ENCODE measurements at places on chromosomes 5 and 9.

DNA sequence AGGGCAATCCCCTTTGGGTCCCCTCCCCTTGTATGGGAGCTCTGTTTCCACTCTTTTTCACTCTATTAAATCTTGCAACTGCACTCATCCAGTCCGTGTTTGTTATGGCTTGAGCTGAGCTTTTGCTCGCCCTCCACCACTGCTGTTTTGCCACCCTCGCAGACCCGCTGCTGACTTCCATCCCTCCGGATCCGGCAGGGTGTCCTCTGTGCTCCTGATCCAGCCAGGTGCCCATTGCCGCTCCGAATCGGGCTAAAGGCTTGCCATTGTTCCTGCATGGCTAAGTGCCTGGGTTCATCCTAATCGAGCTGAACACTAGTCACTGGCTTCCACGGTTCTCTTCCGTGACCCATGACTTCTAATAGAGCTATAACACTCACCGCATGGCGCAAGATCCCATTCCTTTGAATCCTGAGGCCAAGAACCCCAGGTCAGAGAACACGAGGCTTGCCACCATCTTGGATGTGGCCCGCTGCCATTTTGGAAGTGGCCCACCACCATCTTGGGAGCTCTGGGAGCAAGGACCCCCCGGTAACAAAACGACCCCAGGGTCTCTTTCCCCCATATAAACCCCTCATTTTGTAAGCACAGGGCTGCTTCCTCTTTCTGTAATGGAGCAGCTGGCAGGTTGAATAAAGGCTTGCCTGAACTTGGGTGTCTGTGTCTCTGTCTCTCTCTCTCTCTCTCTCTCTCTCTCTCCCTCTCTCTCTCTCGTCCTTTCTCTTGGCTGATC is 1166.2 kb downstream of the TAF11L14 start:
- DNase-seq: peak; percentile 30

GRCh38 chr5:143812085-143812705 is at the start of gene HMHB1:
HMHB1 (plus strand) TSS chr5:143812161.
- no peak for DNase-seq

DNA sequence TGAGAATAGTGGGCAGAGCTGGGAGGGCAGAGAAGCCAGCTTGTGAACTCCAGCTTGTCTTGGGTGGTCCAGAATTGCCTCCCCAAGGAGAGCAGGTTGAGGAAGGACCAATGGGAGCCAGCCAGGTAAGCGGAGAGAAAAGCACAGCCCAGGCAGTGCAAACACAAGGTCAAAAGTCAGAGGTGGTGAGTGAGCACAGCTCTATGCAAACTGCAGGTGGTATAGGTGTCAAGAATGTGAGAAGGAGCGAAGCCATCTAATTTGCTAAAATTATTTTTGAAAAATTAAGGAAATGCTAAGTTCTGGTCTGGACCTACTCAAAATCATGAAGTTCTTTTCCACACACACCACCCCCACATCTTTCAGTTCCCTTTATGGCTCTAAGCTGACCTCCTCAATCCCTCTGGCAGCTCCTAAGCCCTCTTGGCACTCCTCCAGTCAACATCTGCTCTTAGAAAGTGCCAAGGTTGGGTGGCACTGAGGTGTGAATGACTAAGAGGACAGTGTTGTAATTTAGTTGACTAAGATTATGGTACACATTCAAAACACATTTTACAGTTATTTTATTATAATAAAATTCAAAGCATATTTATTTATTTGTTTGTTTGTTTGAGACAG is 6.6 kb upstream of the OTULINL start:
- peak; percentile 83 for DNase-seq

DNA sequence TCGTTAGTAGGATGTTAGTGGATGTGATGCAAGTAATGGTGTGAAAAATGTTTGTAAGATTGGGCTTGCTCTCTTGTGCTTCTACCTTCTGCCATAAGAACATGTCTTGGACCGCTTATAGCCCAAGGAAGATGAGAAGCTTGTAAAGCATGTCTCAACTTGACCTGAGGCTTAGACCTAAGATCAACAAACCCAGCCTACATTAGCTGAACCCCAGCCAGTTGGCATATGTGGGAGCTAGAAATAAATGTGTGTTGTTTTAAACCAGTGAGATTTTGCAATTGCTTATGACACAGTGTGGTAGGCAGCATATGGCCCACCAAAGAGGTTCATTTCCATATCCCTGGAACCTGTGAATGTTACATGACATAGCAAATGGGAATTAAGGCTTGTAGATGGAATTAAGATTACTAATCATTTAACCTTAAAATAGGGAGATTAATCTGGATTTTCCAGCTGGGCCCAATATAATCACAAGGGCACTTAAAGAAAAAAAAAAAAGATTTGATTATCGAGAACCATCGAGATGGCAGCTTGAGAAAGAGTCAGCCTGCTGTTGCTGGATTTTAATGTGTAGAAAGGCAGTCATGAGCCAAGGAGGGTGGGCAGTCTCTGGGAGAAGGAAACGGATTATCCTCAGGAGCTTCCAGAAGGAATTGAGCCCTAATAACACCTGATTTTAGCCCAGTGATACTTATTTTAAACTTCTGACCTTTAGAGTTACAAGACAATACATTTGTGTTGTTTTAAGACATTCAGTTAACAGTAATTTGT is 27.3 kb upstream of the EDIL3 start:
- no peak for DNase-seq

- peak; percentile 84 for DNase-seq
Observed at GRCh38 chr5:14364576-14365472, 216.8 kb upstream of the OTULINL start.

DNA sequence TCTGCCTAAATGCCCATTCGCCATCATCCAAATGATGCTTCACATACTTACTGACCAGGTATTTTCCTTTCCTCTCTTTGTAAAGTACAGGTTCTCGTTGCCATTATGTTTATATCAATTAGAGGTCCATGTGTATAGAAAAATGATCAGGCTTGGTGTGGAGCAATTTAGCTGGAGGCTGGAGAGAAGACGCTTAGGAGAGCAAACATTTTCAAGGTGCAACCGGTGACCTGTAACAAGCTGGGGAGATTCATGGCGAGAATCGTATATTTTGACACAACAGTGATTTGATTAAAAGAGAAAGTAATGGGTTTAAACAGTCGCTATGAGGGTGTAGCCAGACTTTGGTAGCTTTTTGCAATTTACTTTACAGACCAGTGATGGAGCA is 170.9 kb upstream of the TBCA start:
- DNase-seq: no peak

- no peak for DNase-seq
Observed at GRCh38 chr5:149210225-149210624, 61.4 kb upstream of the AFAP1L1 start.

GRCh38 chr5:156120777-156121176 is 206.2 kb upstream of the SGCD start:
- no peak for DNase-seq

DNA sequence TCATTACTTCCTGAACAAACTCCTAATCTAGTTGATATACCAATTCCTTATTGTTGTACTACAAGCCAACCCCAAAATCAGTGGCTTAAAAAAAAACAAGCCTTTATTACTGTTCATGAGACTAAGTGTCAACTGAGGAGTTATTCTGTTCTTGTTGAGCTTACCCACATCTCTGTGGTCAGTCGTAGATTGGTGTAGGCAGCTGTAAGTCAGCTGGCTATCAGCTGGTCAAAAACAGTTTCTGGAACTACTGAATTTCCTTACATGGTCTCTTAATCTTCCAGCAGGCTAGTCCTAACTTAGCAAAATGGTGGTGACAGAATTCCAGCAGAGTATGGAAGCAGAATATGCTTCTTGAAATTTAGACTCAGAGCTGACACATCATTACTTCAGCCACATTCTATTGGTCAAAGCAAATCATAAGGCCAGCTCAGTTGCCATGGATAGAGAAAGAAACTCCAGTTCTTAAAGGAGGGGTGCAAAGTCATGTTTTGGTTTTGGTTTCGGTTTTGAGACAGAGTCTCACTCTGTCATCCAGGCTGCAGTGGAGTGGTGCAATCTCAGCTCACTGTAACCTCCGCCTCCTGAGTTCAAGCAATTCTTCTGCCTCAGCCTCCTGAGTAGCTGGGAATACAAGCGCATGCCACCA is 386.1 kb upstream of the MPDZ start:
- DNase-seq: no peak

GRCh38 chr9:106177216-106177615 is 482.9 kb downstream of the TMEM38B start:
- DNase-seq: no peak

DNA sequence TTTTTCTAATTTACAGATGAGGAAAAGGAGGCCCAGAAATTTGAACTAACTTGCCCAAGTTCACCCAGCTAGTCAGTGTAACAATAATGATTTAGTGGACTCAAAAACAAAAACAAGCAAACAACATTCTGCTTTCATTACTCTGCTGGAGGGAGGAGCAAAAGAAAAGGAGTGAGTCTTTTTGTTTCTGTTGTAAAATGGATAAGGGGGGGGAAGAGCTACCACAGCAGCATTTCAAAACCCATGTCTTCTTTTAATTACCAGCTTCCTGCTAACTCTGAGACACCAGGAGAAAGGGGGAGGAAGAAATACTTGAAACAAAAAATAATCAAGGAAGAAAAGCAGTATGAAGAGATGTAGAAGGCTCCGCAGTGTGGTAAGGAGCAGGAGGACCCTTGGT is 39.2 kb upstream of the EQTN start:
- no peak for DNase-seq

- no peak for DNase-seq
Observed at GRCh38 chr5:104998572-104998971, 1436.0 kb upstream of the NUDT12 start.

DNA sequence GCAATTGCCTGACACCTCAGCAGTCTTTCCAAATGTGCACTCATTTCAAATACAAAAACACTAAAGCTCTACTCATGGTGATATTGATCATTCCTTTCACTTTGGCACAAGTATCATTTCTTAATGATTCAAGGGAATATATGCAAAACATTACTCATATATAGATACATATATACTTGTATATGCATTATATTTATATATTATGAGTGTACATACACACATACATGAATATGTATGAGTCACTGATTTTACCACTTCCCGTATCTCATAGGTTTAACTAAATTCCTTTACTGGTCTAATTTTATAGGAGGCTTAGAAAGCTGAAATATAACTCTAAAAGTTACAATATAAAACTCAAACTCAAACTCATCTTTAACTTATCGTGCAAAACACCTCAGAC is 156.5 kb downstream of the CDH9 start:
- DNase-seq: no peak

- DNase-seq: no peak
Observed at GRCh38 chr5:38621840-38622437, 65.5 kb upstream of the LIFR start.

DNA sequence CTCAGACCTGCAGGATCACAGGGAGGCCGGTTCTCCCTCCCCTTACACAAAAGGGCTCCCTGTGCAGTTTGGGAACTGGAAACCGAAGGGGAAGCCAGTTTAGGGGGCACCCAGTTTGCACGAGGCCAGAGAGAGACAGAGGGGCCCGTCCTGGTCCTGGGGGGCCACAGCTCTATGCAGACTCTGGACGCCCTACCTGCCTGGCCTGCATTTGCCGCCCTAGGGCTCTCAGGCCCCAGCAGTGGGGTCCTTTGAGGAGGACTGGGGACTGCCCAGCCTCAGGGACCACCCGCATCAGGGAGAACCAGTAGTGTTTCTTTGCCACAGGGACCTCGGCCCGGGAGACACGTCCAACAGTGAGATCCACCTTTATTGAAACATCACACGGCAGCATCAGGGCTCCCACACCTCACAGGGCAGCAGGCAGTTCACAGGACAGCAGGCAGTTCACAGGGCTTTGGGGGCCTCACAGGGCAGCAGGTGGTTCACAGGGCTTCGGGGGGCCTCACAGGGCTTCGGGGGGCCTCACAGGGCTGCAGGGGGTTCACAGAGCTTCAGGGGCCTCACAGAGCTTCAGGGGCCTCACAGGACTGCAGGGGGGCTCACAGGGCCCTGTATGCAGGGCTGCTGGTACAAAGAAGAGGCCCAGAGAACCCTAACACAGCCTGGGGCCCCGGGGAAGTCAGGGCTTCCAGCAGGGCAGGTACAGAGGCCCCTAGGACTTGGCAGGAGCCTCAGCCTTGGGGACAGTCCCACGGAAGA is 648 bp upstream of the NSMF start:
- no peak for DNase-seq

- DNase-seq: no peak
Observed at GRCh38 chr9:126836216-126836615, 24.2 kb upstream of the ZBTB34 start.

DNA sequence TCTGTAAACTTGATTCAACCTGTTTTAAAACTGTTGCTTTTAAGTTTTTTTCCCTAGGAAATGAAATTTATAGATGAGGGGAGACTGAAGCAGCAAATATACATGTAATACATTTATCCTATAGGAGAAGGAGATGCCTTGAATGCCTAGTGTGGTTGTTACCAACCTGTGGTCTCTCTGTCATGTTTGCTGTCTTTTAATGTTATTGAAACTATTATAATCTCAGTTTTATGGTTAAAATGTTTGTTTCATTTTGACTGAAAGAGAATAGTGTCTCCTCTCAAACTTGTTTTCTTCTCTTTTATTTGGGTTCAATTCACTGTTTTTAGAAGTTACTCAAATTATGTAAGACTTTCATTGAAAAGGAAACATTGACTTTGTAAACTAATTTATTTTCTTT is 15.8 kb downstream of the MRPL22 start:
- DNase-seq: no peak

GRCh38 chr9:70883056-70883455 is 238.4 kb downstream of the TRPM3 start:
- DNase-seq: no peak

- no peak for DNase-seq
Observed at GRCh38 chr9:122930541-122931225, 629 bp downstream of the ZBTB26 start.

- DNase-seq: no peak
Observed at GRCh38 chr9:83280268-83280667, 217.3 kb upstream of the RASEF start.

DNA sequence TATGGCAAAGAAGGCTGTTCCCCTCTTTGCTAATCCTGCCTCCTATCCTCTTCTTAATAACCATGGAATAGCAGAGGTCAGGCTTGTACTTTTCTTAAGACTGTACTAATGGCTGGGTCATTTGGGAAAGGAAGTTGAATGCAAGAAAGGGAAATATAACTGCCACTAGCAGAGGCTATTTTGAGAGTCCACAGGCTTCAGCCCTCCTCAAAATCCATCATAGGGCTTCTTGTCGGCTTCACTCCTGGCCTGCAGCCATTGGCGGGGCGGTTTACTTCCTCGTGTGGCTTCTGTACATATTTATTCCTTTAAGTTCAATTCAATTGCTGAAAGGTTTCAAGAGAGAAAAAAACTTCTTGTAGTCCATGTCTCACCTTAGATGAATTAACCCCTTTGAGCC is 2.8 kb upstream of the PARP8 start:
- no peak for DNase-seq

DNA sequence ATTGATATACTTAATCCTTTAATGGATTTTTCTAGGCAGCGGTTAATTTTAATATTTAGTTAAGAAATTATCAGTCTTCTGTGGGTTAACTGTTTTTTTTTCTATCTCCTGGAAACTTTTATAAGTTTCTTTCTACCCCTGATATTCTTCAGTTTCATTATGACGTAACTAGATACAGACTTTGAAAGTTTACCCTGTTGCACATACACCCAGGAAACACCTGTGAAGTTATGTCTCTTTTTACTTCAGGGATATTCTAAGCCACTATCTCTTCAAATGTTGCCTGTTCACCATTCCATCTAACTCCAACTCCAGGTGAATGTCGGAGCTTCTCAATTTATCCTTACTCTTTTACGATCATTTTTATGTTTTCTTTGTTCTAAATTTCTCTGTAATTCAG is 329.0 kb downstream of the ICE1 start:
- no peak for DNase-seq

GRCh38 chr5:54103871-54104270 is 206.5 kb downstream of the ARL15 start:
- no peak for DNase-seq

Data from pancreas (tissue), 10 donors.